ENCODE measurements at places on chromosomes 6 and 20.

- DNase-seq, result peak; percentile 93
Observed at GRCh38 chr6:73455865-73456629, 4.0 kb upstream of the CGAS start.

DNA sequence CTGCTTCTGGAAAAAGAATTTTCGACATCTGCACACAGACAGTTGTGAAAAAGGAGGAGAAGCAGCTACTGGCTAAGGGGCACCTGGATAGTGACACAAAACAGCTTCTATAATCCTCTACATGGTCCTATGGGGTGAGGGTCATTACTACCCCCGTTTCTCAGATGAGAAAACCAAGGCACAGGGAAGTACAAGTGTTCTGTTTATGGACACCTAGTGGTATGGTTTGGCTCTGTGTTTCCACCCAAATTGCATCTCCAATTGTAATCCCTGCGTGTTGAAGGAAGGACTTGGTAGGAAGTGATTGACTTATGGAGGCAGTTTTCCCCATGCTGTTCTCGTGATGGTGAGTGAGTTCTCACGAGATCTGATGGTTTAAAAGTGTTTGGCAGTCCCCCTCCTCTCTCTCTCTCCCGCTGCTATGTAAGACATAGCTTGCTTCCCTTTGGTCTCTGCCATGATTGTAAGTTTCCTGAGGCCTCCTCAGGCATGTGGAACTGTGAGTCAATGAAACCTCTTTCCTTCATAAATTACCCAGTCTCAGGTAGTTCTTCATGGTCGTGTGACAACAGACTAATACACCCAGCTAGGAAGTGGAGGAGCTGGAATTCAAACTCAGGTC lies 2.5 kb upstream of the KCNK15 start:
- DNase-seq, result peak; percentile 32

- DNase-seq, result no peak
Observed at GRCh38 chr6:110366256-110366655, 8.1 kb upstream of the METTL24 start.

GRCh38 chr6:68730291-68731054 lies 95.4 kb downstream of the ADGRB3 start:
- DNase-seq, result no peak

- no peak for DNase-seq
Observed at GRCh38 chr6:21846541-21847451, 253.2 kb downstream of the SOX4 start.

Measured in OCI-M1 (cell line).